Caco-2 (cell line): ENCODE measurements at places on chromosomes 2 and 18. TPM values are rescaled to one million over a fixed set of nuclear protein-coding genes. Genes with fewer than 3 reads are reported as not detected.
A peak's percentile ranks its signal among the peaks of the same experiment; 100 is the strongest.

GRCh38 chr18:2914185-2914880 lies 67.5 kb downstream of the EMILIN2 start:
- no peak overlapping the region for H3K27ac ChIP-seq
- DNase-seq = no peak
- H3K27me3 ChIP-seq = no peaks in the 10 kb centered on the region
- no peaks in the 10 kb centered on the region for H3K4me1 ChIP-seq
- H3K36me3 ChIP-seq = peaks cover 5% of the 10 kb centered on the region
- no peak overlapping the region for H3K4me3 ChIP-seq

DNA sequence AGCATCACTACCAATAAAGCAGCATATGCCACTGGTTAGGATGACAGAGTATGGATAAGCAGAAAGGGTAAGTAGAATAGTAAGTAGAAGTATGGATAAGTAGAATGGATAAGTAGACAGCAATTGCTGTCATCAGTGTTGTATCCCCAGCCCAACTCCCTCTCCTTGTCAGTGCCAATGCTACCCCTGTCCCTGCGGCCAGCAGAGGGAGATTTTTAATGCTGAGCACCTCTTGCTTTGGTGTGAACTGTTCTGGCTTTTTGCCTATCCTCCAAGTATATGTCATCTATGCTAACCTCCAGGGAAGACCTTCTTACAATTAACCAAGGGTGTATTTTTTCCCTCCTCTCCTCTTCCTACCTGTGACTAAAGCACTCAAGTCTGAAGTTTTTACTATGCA lies 136.7 kb upstream of the SPHKAP start:
- H3K36me3 ChIP-seq = no peaks in the 10 kb centered on the region
- H3K27ac ChIP-seq = no peak overlapping the region
- no peaks in the 10 kb centered on the region for H3K27me3 ChIP-seq
- DNase-seq = peak; percentile 42
- no peaks in the 10 kb centered on the region for H3K4me1 ChIP-seq

GRCh38 chr2:160266037-160266551 lies 66.0 kb upstream of the ITGB6 start:
- no peaks in the 10 kb centered on the region for H3K36me3 ChIP-seq
- H3K4me1 ChIP-seq = peaks cover 20% of the 10 kb centered on the region
- no peak overlapping the region for H3K4me3 ChIP-seq
- H3K27ac ChIP-seq = no peak overlapping the region
- no peaks in the 10 kb centered on the region for H3K27me3 ChIP-seq

DNA sequence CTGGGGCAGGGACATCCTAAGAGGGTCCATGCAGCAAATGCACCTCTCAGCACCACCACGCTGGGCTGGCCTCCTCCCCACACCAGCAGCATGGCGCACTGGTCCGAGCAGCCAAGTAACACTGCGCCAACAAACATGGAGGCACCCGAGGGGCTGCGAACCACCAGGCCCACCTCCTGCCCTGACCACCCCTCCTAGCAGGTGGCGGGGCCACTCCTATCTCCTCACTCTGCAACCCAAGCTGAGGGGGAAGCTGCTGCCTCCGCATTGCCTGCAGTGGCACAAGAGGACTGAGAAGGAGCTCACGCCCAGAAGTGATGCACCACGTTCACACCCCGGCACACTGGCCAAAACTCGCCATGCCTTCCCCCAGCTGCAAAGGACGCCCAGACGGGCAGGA lies 94.4 kb downstream of the EIPR1 start:
- no peaks in the 10 kb centered on the region for H3K36me3 ChIP-seq
- H3K27me3 ChIP-seq = no peaks in the 10 kb centered on the region
- H3K4me3 ChIP-seq = no peak overlapping the region
- no peak overlapping the region for H3K27ac ChIP-seq
- DNase-seq = no peak

Gene CRYGC
- not detected in 2 replicates for total RNA-seq

DNA sequence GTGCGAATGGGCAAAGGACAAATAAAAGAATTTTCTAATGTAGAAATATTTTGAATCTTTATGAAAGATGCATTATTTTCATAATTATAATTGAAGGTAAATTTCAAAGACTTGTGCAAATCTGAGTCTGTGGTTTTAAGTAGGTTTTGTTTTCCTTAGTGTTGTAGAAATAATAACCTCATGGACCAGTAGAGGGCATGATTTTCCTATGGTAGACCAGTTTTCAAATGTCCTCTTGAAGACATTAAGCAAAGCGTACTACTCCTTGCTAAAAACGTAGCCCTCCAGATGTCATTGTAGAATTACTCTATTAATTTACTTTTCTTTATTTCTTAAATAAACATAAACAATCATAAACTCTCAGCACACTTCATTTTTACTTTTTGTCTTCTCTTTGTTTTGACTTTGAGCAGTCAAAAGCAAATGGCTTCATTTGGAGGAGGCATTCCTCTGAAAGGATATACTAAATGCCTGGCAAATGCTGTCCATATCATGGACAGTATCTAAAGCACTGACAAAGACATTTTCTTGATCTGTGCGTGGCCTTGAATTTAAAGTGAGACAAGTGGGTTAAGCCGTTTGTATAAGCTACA lies 85.8 kb upstream of the FAM237A start:
- H3K4me3 ChIP-seq = no peak overlapping the region
- H3K27me3 ChIP-seq = no peaks in the 10 kb centered on the region

Gene EHBP1
- total RNA-seq = 120 and 123 TPM in 2 replicates

DNA sequence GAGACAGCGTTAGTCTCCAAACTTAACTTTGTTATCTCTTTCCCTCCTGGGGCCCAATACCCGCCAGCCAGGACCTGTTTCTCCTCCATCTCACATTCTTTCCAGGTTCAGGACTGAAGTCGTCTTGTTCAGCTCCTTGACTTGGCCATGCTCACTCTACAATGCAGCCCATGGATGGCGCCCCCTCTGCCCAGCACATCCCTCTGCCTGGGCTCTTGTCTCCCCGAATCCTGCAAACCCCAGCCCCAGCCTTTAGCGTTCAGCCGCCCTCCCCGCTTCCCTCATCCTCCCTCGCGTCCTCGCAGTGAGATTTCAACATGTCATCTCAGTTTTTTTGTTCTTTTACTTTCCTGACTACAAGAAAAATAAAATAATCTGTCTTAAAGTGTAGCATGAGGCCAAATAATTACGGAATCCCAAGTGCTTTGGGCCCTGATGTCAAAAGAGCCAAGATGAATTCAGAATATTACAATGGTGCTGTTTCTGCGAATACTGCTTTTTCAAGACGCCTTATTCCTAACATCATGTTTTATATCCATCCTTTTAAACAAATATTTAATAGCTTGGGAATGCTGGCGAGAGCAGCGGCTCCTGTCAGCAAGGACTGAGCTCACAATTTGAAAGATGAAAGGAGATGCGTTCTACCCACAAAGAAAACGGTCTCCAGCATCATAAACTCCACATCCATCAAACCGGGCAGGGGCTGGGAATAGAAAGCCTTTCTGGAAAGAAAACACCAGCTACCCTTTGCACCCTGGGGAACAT lies 1.0 kb downstream of the FAM178B start:
- no peak overlapping the region for H3K4me3 ChIP-seq
- H3K36me3 ChIP-seq = no peaks in the 10 kb centered on the region
- DNase-seq = no peak
- no peaks in the 10 kb centered on the region for H3K27me3 ChIP-seq

Gene LTBP1
- total RNA-seq = 64.2 and 64.9 TPM in 2 replicates

Gene POTEC
- not detected in 2 replicates for total RNA-seq

DNA sequence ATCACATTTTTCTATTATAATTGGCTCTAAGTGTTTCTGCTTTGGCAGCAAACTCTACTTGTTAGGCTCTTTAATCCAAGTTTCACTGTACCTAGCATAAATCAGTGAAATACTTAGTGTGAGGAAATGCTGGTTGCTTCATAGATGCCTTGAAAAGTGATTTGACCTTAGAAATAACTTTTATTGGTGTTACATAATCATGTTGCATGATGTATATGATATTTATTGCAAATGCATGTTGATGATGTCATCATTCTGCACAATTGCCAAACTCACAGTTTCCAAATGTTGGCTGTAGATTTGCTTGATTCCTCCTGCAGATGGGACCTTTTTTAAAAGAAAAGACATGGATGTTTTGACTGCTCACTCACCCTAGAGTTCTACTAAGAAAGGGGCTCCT lies 137.6 kb upstream of the BCL2L11 start:
- no peak overlapping the region for H3K4me3 ChIP-seq
- H3K27me3 ChIP-seq = no peaks in the 10 kb centered on the region
- H3K36me3 ChIP-seq = no peaks in the 10 kb centered on the region
- no peaks in the 10 kb centered on the region for H3K4me1 ChIP-seq
- DNase-seq = no peak

- H3K27ac ChIP-seq = peak overlapping the region; percentile 77
- peaks cover 26% of the 10 kb centered on the region for H3K4me1 ChIP-seq
- H3K4me3 ChIP-seq = no peak overlapping the region
Measured at GRCh38 chr2:204900910-204901309, 355.6 kb downstream of the PARD3B start.
